Mucosa of descending colon (tissue), 3 donors: ENCODE measurements at places on chromosomes 6 and 20. TPM values are rescaled to one million over a fixed set of nuclear protein-coding genes. Genes with fewer than 3 reads are reported as not detected.

DNA sequence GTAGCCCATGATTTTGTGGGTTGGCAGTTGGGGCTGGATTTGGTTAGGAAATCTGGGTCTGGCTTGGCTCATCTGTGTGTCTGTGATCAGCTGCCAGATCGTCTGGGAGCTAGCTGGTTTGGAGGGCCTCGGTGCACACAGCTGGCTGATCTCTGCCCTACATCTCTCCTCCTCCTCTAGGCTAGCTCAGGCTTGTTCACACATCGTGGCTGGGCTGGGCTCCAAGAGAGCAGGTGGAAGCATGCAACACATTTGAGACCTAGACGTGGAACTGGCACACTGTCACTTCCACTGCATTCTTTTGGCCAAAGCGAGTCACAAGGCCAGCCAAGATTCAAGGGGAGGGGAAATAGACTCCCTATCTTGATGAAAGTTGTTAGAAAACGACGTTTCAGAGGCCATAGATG is 15.9 kb downstream of the NDUFAF5 start:
- DNase-seq: peak; percentile 81

DNA sequence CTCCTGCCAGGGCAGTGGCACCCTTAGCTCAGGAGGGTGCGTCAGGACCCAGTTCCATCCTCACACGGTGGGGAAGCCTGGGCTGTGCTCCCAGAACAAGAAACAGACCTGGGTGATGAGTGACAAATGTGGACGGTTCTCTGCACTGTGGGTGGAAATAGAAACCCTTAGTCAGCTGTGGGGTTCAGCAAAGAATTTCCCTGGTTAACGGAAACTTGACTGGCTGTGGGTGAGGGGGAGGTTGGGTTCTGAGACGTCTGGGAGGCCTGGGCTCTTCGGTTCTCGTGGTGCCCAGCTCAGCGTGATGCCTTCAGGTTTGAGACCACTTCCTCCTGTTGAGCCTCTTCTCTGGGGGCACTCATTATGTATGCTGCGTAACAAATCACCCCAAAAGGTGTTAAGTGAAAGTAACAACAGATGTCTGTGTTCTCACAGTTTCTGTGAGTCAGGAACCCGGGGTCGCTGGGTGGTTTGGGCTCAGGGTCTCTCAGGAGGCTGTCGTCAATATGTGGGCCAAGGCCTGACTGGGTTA is 53.1 kb upstream of the FAM83D start:
- DNase-seq: no peak

DNA sequence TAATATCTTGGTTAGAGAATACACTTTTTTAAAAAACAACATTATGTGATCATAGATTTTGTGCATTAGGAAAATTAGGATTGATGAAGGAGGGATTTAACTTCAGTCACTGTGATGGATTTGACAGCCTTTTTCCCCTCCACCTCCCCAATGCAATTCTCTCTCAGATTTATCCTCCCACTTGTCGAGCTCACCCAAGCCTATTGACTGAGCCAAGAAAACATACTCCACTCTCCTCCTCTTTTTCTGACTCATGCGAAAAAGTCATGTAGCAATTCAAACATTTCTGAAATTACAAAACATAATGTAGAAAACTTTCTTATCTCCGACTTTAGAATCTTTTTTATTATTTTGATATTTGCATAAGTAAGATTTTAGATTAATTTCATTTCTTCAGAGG is 24.1 kb downstream of the KLHL32 start:
- DNase-seq: no peak

- no peak for DNase-seq
Observed at GRCh38 chr6:85600713-85601313, 7.2 kb upstream of the SNX14 start.

- no peak for DNase-seq
Observed at GRCh38 chr6:35052694-35053565, 88.2 kb downstream of the TCP11 start.

- DNase-seq: no peak
Observed at GRCh38 chr6:169862892-169863525, 111.6 kb downstream of the ERMARD start.

- DNase-seq: no peak
Observed at GRCh38 chr6:11151488-11151887, 40.0 kb upstream of the ERVFRD-1 start.

LY6G6F gene
- total RNA-seq: not detected
